ENCODE measurements at places on chromosomes 12 and 14. TPM values are rescaled to one million over a fixed set of nuclear protein-coding genes. Genes with fewer than 3 reads are reported as not detected.

EIF5 gene
- total RNA-seq: 230 TPM

HSPA2 gene
- 19.2 TPM for total RNA-seq

THAP2 gene
- 3.1 TPM for total RNA-seq

ACOT4 gene
- 0.57 TPM for total RNA-seq

DEPDC4 gene
- 2.4 TPM for total RNA-seq

SAMD15 gene
- 3.6 TPM for total RNA-seq

SLC4A8 gene
- total RNA-seq: 8.2 TPM

TRHDE gene
- 6.3 TPM for total RNA-seq

ARG2 gene
- total RNA-seq: 9.2 TPM

ZC2HC1C gene
- total RNA-seq: 2.3 TPM

PSMD9 gene
- total RNA-seq: 65.3 TPM

CLMN gene
- total RNA-seq: 0.14 TPM

PZP gene
- not detected for total RNA-seq

RDH12 gene
- total RNA-seq: under 0.01 TPM

EPYC gene
- total RNA-seq: not detected

GALNT9 gene
- 0.22 TPM for total RNA-seq

KLRF2 gene
- total RNA-seq: not detected

BCAT1 gene
- total RNA-seq: 318 TPM

CMA1 gene
- not detected for total RNA-seq

CRACR2A gene
- total RNA-seq: 9.9 TPM

CIT gene
- total RNA-seq: 2.0 TPM

MRPL42 gene
- total RNA-seq: 74.0 TPM

SMARCC2 gene
- 50.1 TPM for total RNA-seq

SERPINA5 gene
- not detected for total RNA-seq

CPNE8 gene
- total RNA-seq: 24.3 TPM

DLK1 gene
- not detected for total RNA-seq

TAS2R42 gene
- total RNA-seq: not detected

RAPGEF3 gene
- 2.0 TPM for total RNA-seq

CCDC60 gene
- not detected for total RNA-seq

HOXC9 gene
- total RNA-seq: 5.0 TPM

HEATR5A gene
- 49.7 TPM for total RNA-seq

CAPZA3 gene
- not detected for total RNA-seq

DNAH10 gene
- 0.88 TPM for total RNA-seq

SOAT2 gene
- not detected for total RNA-seq

CPNE6 gene
- under 0.01 TPM for total RNA-seq

ACSS3 gene
- total RNA-seq: 7.7 TPM

RAD9B gene
- total RNA-seq: 0.44 TPM

KRT78 gene
- not detected for total RNA-seq

MAX gene
- total RNA-seq: 82.9 TPM

PPP2R5E gene
- total RNA-seq: 19.3 TPM

CLEC4A gene
- total RNA-seq: 0.22 TPM

SLC25A21 gene
- total RNA-seq: under 0.01 TPM

OR4E2 gene
- not detected for total RNA-seq

ABCC9 gene
- 0.22 TPM for total RNA-seq

ADAMTS20 gene
- total RNA-seq: not detected
